KBM-7 (cell line): ENCODE measurements at places on chromosomes 4 and X.
A peak's percentile ranks its signal among the peaks of the same experiment; 100 is the strongest.

DNA sequence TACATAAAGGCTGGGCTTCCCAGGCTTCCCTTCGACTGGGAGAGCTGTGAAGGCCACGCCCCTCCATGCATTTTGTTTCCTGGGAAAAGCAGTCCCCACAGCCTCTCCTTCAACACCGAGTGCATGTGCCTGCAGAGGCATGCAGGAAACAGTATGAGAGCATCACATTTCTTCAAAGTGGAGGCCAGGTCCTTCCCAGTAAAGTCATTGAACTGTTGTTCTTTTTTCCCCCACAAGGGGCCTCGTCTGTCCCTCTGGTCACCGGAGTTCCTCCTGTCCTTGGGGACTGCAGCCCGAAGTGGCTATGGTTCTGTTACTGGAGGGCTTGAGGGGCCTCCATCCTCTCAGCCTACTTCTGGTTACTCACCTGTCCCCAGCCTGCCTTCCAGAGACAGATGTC, 56.0 kb downstream of the RAI2 start:
- no peak for DNase-seq

DNA sequence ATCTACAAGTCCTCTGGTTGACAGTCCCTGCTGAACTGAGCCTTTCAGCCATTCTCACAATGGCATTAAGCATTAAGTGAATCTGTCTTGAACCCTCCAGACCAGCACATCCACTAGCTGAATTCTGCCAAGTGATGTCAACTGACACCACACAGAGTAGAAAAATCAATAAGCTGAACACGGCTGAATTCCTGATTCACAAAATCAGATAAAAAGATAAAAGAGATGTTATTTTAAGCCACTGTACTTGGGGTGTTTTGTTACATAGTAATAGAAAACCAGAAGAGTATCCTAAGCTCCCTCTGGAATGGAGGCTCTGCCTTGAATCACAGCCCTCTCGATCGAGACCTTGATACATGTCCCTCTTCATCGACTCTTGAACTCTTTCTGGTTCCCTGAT, 336.5 kb downstream of the DMD start:
- DNase-seq, result no peak

DNA sequence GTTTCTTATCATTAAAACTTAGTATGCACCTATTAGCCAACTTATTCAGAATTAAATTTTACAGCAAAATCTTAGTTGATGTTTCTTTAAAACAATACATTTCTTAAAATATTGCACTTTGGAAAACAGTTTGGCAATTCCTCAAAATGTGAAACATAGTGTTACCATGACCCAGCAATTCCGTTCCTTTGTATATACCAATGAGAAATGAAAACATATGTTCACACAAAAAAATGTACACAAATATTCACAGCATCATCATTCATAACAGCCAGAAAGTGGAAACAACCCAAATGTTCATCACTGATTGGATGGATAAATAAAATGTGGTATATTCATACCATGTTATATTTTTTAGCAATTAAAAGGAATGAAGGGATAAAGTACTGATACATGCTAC, 50.2 kb downstream of the WDR44 start:
- DNase-seq, result no peak

GRCh38 chr4:108116423-108117168, 52.1 kb downstream of the LEF1 start:
- no peak for DNase-seq

DNA sequence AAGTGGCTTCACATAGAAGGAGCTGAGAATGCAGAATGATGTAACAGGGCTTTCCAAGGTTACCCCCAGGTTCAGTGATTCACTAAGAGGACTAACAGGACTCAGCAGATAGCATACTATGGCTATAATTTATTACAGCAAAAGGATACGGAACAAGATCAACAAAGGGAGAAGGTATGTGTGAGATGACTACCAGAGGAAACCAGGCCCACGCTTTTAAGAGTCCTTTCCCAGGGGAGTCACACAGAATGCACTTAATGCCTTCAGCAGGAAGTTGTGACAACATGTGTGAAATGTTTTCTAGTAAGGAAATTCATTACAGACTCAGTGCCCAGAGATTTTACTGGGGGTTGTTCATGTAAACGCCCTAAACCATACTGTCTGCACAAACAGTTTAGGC, 373.6 kb upstream of the MAGEB2 start:
- no peak for DNase-seq

GRCh38 chr4:79155336-79155735, 170.5 kb downstream of the NAA11 start:
- no peak for DNase-seq

DNA sequence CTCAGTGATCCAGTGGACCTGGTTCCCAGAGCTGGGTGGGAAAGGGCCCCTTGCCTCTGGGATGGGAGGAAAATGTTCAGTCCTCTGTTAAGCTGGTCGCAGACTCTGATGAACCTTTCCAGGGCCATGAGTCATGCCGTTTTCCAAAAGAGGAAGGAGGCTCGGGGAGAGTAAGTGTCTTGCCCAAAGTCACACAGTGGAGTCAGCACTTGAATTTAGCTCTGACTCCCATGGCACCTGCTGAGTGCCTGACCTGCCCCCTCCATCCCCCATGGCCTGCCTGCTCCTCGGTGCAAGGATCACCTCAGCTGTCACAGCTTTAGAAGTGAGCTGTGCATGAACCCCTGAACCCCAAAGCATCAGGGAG, 14.0 kb upstream of the KIAA0232 start:
- DNase-seq, result peak; percentile 60

GRCh38 chr4:82842593-82842992, 44.0 kb upstream of the SCD5 start:
- peak; percentile 25 for DNase-seq

- DNase-seq, result no peak
Measured at GRCh38 chr4:15488658-15489470, 19.2 kb downstream of the CC2D2A start.

DNA sequence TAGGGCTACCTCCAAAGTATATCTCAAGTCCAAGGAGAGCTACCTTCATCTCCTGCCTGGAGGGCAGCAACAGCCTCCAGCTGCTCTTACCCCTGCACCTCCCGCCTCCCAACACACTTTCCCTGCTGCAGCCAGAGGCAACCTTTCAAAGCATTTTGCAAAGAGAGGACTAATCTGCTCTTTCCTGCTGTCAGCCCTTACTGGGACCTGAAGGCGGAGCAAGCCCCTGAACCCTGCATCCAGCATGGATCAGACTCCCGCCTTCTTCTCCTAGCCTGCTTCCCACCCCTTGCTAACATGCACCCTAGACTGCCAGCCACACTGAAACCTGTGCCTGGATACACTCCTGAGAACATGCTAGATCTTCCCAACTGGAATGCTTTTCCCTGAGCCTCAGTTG, 37.7 kb upstream of the VMA21 start:
- DNase-seq, result no peak

DNA sequence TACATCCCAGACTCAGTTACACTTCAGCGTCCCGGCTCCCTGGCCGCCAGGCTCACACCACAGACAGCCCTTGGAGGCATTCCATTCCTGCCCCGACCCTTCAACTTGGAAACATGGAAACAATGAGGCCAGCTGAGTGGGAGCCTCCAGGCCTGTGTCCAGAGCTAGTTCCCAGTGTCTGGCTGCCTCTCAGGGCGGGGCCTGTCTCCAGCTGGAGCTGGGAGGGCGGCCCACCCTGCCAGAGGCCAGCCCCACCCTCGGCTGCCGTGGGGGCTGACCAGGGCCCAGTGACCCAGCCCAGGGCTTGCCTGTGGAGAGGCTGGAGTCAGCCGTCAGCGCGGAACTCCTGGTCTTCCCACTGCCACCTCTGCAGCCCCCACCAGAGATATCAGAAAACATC, 37.4 kb upstream of the SPON2 start:
- DNase-seq, result no peak
